AG04449 (cell line): ENCODE measurements at places on chromosomes 4 and X.

GRCh38 chrX:135556055-135556454 is 35.6 kb downstream of the INTS6L start:
- no peak for DNase-seq

DNA sequence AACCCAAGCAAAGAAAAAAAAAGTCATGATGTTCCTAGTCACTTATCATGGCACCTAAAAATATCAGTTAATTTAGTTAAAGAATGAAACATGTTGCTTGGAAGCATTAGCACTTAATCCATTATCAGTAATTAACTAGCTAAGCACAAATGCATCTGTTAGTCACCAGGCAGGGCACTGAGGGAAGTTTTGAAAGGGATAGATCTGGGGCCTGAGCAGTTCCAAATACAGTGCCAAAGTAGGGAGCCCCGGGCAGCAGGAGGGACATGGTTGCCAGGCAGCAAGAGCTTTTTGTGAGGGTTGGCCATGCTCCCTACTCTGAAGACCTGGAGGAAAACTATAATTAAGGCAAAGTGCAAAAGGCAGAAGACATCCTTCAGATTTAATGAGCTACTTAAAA is 62.0 kb downstream of the PHKA1 start:
- no peak for DNase-seq

DNA sequence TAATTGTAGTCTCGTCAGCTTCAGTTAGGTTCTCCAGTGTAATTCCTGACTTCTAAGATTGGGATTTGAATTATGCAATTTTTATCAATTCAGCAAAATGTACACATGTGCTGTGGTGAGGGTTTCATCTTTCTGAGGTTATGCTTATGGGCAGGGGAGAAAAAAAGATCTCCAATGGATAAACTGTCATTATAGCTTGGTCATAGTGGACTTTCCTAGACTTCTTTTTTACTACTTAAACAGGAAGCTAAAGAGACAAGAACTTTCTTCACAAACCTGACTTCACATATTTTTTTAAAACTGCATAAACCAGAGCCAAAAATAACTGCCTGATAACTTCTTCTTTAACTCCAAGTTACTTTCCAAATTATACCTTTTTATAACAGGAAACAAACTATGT is 21.7 kb upstream of the SPP1 start:
- no peak for DNase-seq

- DNase-seq = peak; percentile 85
Observed at GRCh38 chr4:73891739-73892405, 22.7 kb downstream of the CXCL1 start.

- no peak for DNase-seq
Observed at GRCh38 chr4:40317916-40318658, 17.0 kb upstream of the CHRNA9 start.

DNA sequence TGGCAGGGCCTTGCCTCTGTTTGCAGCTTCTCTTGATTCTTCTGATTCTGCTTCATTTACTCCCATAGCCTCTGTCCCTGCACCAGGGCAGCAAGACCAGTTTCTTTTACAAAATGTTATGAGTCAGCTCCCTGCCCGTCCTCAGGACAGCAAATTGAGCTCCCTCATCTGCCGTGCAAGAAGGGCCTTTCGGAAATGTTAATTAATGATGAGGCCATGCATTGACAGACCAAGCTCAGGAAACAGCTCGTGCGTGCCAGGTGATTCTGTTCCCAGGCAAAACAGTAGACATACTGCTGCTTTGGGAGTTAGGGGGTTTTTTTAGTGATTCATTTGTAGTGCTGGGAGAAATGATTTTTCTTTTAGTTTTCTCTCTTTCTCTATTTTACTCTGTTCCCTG is 231.7 kb downstream of the FBXW7 start:
- no peak for DNase-seq

- no peak for DNase-seq
Observed at GRCh38 chrX:10055430-10055829, 88.3 kb downstream of the CLDN34 start.

DNA sequence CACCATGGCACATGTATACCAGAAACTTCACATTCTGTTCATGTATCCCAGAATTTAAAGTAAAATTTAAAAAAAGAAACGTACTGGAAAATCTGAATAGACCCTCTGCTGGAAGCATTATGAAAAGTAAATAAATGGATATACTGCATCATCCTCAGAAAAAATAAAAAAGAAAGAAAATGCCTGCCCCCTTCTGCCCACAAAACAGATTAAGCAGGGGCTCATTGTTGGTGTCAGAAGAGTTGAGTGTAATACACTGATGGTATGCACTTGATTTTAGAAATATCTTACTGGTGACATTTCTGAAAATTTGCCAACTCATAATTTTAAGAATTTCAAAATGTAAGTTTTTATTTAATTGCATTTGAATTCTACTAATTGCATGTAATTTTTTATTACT is 77.8 kb downstream of the LRP2BP start:
- DNase-seq = no peak

GRCh38 chr4:36078319-36078718 is 166.0 kb downstream of the ARAP2 start:
- DNase-seq = no peak

GRCh38 chr4:141410839-141411238 is 190.1 kb downstream of the ZNF330 start:
- DNase-seq = peak; percentile 38

DNA sequence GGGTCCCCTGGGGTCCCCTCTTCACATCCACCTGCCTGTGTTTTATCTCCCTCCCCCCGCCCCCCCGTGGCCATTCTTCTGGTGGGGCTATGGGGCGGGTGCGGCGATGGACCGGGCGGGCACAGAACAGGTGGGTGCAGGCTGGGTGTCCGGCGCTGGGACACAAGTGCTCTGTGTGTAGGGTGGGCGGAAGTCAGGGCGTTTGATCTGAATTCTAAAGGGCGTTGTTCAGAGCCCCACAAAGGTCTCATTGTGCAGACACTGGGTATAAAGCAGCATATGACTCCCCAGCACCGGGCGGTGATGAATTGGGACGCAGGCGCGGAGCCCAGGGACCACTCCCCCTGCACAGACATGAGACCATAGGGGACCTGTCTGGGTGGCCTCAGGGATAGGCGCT is at the start of gene GJB1:
Gene GJB1, plus strand, starts transcription at position 296 of the 400 bp plus-strand sequence. CDS start 484 bp downstream, outside the sequence.
- DNase-seq = no peak

DNA sequence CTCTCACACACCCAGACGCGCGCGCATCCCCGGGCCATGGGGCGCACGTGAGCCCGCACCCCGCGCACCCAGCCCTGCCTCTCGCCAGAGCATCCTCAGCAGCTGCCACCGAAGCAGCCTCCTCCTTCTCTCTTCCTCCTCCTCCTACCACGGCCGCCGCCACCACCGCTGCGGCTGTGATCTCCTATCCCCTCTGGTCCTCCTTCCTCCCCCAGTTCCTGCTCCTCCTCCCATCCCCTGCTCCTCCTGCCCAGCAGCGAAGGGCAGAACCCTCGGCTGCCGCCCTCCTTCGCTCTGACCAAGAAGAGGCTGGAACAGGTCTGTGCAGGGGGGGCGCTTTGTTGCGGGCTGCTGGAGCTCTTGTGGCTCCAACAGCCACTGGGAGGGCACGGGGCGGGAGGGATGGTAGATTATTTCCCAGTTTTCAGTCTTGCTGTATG is 148.7 kb upstream of the CHRDL1 start:
- no peak for DNase-seq

GRCh38 chr4:128601991-128602695 is 207.4 kb upstream of the JADE1 start:
- DNase-seq = no peak

- DNase-seq = no peak
Observed at GRCh38 chr4:127194281-127194680, 438.5 kb upstream of the INTU start.

- DNase-seq = no peak
Observed at GRCh38 chr4:41155194-41155830, 59.0 kb downstream of the APBB2 start.

DNA sequence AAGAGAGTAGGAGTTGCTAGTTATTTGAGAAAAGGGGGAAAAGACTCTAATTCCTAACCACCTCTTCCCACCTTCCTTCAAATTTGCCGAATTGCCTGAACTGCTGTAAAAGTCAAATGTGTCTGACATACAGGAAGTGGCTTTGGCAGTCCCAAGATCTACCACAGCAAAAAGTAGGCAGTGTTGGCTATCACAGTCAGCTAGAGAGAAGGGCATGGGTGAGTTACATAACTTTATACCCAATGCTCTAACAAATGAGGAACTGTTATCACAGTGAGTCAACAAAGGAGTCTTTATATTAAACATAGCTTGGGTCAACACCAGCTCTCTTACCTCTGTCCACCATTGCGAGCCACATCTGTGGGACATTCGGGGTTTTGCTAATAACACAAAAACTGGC is 2.4 kb upstream of the MBNL3 start:
- no peak for DNase-seq
